ENCODE measurements at places on chromosomes 16 and 17.
A peak's percentile ranks its signal among the peaks of the same experiment; 100 is the strongest.

DNA sequence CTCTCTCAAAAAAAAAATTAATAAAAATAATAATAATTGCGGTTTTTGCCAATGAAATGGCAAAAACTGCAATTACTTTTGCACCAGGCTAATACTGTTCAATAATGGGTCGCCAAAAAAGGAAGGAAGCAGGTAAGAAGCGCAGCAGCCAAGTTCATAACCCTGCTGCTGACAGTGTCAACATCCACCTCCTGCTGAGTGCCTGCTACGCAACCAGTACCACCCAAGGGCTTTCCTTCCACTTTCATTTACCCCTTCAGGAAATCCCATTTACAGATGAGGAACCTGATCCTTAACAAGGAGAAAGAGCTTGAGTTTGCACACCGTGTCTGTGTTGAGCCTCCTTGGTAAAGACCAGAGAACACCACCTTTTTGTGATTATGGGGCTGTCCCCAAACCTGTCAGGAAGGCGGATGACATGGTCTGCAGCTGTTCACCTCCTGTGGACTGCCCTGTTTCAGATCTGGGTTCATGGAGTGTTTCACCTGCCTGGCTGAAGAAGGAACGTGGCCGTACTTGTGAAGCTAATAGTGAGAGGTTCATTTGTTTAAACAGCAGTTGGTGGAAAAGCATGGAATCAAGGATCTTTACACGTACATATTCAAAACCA, 378.0 kb downstream of the SLC39A11 start:
- no peak for DNase-seq

- peak; percentile 31 for DNase-seq
Measured at GRCh38 chr16:48608871-48609651, 919 bp downstream of the N4BP1 start.

DNA sequence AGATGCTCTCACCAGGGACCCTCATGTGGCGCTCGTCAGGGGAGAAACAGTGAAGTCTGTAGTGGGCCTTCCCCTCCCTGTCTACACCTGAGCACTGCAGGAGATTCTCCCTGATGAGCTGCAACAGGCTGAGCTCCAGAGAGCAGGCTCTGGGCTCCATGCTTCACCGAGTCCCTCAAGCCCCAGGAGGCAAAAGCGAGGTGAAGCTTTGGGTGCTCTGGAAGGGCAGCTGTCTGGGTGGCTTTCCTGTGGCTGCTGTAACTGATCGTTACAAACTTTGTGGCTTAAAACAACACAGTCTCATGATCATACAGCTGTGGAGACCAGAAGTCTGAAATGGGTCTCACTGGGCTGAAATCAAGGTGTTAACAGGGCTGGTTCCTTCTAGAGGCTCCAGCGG, 12.1 kb upstream of the CD300LD start:
- DNase-seq = no peak

DNA sequence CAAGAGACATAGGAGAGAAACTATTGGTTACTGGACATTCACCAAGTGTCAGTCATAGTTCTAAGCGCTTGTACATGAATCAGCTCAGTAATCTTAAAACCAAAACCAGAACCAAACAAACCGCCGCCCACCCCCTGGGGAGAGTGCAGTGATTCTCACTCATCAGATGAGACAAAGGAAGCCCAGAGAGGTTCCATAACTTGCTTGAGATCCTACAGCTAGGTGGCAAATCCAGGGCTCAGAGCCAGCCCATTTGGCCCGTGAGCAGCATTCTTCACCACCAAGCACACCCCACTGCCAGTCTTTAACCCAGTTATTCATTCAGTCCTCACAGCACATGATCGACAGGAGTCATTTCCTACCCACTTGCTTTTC, 37.2 kb upstream of the RGS9 start:
- DNase-seq = peak; percentile 31

DNA sequence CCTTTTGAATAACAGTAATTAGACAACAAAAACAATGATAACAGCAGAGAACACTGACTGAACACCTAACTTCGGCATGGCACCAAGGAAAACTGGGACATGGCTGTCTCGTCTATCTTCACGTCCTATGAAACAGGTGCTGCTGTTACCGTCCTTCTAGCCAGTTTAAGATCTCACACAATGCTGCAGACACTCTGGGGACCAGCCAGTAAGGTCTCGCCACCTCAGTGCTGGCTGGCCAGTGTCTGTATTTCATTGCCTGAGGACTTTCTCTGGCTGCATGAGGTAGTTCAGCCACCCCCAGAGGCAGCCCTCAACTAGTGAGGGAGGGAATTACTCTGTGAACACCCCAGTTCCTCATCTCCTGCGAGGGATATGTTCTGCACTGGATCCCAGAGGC, 57.6 kb downstream of the AMFR start:
- no peak for DNase-seq

- DNase-seq = no peak
Measured at GRCh38 chr16:58491-59439, 5.1 kb downstream of the SNRNP25 start.

DNA sequence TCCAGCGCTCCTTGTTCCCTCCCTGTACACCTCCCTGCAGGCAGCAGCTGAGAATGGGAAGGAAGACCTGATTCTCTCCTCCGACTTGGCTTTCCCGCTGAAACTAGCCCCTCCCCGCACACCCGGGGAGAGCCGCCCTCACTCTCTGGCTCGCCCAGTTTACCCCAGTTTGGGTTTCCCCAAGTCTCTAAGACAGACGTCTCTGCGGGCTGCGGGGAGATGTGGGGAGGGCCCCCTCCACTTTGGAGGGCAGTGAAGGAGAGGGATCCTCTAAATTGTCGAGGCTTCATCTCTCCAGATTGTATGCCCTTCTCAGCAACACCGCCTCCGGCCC, 797 bp downstream of the GRB7 start:
- no peak for DNase-seq

- no peak for DNase-seq
Measured at GRCh38 chr17:9676084-9676483, 30.8 kb downstream of the USP43 start.

GRCh38 chr16:8961811-8962390, 1.8 kb downstream of the USP7 start:
- no peak for DNase-seq

DNA sequence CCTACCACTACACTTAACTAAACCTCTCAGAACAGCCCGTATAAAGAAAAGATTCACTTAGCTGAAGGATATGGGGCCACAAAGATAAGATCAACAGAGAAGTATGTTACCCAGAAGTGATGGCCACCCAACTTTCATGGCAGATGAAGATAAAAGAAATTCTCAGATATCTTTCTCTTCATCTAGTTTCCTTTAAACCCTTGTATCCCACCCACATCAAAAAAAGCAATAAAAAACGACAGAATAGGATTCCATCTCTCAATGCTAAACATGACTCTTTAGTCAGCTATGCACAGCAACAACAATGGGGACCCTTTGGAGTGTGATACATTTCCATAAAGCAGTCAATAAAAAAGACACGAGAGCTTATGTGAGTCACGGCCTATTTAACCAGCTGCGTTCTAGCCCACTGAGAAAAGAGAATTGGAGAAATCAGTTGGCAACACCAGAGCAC, 86.6 kb downstream of the SNX11 start:
- no peak for DNase-seq

All from putamen (tissue), 1 donor.